ENCODE measurements at places on chromosomes 6 and 20.
A peak's percentile ranks its signal among the peaks of the same experiment; 100 is the strongest.

DNA sequence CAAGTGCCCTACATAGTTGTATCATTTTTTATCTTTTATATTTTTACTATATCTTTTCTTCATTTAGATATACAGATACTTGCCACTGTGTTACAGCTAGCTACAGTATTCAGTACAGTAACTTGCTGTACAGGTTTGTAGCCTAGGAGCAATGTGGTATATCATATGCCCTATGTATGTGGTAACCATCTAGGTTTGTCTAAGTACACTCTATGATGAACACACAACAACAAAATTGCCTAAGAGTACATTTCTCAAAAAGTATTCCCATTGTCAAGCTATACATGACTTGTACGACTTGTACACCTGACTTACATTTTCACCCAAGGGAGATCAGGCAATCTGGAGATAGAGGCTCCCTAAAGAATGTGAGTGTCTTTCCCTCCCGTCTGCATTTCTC, 8.2 kb downstream of the ELOVL5 start:
- DNase-seq = no peak

GRCh38 chr6:80197474-80197873, 91.0 kb downstream of the BCKDHB start:
- no peak for DNase-seq

- DNase-seq = no peak
Observed at GRCh38 chr6:159931112-159931511, 37.8 kb upstream of the IGF2R start.

GRCh38 chr6:15480525-15480924, 182.3 kb downstream of the DTNBP1 start:
- DNase-seq = peak; percentile 52

- no peak for DNase-seq
Observed at GRCh38 chr6:117393045-117393444, 32.7 kb downstream of the ROS1 start.

DNA sequence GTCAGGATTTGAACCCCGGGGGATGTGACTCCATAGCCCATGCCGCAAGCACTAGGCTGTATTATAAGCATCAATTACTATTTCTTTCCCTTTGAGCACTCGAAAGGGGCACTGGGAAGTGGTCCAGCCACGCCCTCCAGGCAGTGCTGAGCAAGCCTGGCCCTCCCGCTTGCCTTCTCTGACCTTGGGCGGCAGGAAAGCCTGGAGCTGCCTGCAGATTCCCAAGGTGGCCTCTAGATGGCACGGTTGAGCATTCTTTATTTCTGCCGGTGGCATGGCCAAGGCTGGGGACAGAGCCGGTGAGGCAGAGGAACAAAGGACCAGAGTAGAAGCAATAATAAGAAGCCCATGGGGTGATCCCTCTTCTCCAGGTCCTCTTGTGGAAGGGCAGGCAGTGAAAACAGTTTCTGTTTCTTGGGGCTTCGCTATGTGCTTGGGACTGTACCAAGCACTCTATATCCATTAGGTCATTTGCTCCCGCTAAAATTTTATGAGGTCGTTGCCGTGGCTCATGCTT, 32.0 kb downstream of the ARHGAP40 start:
- DNase-seq = peak; percentile 68

DNA sequence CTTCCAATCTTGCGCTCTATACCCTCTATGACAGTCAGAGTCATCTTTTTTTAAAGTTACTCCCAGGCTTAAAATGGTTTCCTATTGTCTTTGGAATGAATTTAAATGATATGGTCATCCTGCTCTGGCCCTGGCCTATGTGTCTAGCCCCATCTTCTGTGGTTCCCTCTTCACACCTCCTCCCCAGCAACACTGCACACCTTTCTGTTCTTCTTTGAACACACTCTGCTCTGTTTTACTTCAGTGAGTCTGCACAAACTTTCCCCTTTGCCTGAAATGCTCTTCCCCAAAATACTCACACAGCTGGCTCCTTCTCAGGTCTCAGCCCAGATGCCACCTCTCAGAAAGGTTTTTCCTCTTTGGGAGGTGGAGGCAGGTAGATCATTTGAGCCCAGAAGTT, 132.7 kb downstream of the FYN start:
- no peak for DNase-seq

GRCh38 chr6:44120692-44121443, 6.4 kb downstream of the MRPL14 start:
- DNase-seq = peak; percentile 21

DNA sequence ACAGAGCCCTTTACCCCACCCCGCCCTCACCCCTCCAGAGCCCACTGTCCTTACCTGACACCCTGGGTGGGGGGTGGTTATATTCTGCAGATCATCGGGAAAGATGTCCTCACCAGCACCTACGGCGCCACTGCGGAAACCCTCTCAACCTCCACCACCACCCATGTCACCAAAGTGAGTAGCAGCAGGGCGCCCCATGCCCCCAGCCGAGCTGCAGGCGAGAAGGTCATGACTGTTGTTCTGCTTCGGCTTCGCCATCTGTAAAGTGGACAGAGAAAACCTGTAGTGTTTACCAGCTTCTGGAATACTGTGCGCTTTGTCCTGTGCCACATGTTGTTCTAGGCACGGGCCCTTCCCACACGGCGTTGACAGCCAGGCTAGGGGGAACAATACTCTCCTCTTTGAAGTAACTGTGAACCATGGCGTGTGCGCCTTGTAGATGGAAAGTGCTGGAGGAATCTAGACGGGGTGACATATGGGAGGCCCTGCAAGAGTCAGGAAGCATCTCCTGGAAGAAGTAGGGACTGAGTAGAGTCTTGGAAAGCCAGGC, 16.5 kb upstream of the AAR2 start:
- no peak for DNase-seq

- no peak for DNase-seq
Observed at GRCh38 chr6:26475823-26476729, 18.3 kb downstream of the BTN2A1 start.

- DNase-seq = no peak
Observed at GRCh38 chr6:19791267-19791666, 45.9 kb upstream of the ID4 start.

DNA sequence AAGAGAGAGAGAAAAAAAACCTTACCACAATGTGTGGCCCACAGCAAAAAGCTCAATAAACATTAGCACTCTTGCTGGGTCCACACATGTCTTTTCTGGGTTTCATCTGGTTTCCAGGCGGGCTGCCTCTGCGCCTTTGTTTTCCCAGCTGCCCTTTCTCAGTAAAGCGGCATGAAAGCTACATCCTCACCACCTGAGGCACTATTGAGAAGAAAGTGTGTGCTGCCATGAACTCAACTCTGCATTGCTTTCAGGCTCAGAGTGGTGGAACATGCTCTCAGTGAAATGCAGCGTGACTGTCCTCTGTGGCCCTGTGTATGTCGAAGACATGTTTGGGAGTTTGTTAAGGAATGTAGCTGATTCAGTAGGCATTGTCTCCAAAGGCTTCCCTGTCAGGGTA, 102.3 kb downstream of the LYRM2 start:
- DNase-seq = no peak

DNA sequence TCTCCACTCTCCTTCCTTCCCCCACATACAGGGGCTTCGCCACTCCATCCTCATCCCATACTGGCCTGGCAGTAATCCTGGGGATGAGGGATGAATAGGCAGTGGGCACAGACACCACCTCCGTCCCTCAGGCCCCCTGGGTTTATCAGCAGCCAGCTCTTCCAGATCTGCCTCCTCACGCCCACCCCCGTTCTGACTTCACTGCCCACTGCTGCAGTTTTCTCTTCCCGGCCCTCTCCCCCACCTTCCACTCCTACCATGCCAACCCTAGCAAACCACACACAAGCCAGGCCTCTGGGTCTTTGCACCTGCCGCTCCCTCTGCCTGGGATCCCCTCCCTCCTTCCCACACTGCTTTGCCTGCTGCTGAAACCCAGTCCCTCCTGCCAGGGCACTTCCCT, 22.3 kb downstream of the PNPLA1 start:
- no peak for DNase-seq

- DNase-seq = peak; percentile 31
Observed at GRCh38 chr6:22024973-22025467, 271.8 kb downstream of the PRL start.

DNA sequence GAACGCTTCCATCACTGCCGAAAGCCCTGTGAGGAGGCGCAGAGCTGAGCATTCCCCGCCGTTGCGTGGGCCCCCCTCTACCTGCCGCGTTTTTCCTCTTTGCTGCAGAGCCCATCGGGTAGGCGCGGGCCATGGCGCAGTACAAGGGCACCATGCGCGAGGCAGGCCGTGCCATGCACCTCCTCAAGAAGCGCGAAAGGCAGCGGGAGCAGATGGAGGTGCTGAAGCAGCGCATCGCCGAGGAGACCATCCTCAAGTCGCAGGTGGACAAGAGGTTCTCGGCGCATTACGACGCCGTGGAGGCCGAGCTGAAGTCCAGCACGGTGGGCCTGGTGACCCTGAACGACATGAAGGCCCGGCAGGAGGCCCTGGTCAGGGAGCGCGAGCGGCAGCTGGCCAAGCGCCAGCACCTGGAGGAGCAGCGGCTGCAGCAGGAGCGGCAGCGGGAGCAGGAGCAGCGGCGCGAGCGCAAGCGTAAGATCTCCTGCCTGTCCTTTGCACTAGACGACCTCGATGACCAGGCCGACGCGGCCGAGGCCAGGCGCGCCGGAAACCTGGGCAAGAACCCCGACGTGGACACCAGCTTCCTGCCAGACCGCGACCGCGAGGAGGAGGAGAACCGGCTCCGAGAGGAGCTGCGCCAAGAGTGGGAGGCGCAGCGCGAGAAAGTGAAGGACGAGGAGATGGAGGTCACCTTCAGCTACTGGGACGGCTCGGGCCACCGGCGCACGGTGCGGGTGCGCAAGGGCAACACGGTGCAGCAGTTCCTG, 693 bp downstream of the FAM50B start:
- DNase-seq = no peak

DNA sequence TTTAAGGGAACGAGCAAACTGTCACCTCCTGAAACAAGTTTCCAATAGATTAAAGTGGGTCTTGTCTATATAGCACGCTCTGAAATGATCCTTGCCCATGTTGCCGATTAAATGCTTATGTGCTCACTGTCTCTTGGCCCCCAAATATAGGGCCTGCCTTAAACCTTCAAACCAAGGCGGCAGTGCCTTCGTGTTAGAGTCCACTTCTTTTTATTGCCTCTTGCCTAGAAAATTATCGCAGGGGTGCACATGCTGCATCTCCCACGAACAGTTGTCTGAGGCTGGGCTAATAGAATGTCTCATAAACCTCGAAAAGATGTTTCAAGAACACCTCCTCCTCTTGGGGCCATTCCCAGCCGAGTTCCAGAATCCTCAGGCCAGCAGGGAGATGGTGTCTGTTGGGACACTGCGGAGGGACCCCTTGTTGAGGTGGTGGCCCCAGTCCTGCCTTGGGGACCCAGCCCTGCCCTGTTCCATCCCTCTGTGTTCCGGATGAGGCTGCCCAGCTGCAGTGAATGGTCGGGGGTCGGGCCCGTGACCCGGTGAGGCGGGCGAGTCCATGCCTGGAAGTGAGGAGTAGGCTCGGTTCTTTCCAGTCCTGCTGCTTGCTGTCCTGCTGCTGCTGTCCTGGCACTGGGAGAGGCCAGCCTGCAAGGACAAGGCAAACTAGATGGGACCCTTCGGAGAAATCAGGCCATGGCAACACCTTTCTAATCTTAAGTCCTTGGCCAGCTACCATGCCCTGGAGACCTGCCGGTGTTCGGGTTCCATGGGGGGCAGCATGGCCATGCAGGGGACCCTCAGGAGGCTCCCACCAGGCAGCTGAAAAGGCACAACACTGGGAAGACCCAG, 34.7 kb upstream of the SLCO4A1 start:
- DNase-seq = no peak
